ENCODE measurements at places on chromosomes 5 and 9. TPM values are rescaled to one million over a fixed set of nuclear protein-coding genes. Genes with fewer than 3 reads are reported as not detected.

GMCL2 gene
- total RNA-seq: not detected

FREM1 gene
- 4.7 TPM for total RNA-seq

SPOUT1 gene
- 23.8 TPM for total RNA-seq

SELENOP gene
- 24.4 TPM for total RNA-seq

LCN15 gene
- not detected for total RNA-seq

SMC2 gene
- total RNA-seq: 24.4 TPM

Measured in parietal lobe (tissue), 2 donors.